Endothelial cell of umbilical vein (primary cell): ENCODE measurements at places on chromosomes 13 and 19. TPM values are rescaled to one million over a fixed set of nuclear protein-coding genes. Genes with fewer than 3 reads are reported as not detected.

DNA sequence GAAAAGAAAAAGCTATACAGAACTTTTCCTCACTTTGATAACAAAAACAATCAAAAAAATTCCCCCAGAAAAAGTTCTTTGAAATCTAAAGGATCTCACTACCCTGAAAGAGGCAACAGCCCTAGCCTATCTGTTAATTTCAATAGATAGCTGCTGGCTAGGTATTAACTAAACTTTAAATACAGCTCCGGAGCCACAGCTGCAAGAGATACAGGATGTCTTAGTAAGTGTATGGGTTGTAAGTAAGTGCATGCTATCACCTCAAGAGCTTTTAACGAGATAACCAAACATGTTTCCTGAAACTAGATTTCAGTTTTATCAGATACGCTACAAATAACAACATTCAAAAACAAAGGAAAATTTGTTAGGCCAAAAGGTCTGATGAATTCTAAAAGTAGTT is 148.4 kb downstream of the KLF12 start:
- DNase-seq = peak; percentile 13

DNA sequence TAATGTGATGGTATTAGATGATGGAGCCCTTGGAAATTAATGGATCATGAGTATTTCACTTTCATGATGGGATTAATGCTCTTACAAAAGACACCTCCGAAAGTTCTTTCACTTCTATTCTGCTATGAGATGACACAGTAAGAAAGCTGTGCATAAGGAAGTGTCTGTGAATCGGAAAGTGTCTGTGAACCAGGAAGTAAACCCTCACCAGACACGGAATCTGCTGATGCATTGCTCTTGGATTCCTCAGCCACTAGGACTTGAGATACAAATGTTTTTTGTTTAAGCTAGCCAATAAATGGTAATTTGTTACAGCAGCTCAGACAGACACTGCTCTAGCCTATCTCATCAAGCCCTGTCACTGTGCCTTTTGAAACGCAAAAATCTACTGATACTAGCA is 440.4 kb upstream of the PRR20A start:
- DNase-seq = no peak

DNA sequence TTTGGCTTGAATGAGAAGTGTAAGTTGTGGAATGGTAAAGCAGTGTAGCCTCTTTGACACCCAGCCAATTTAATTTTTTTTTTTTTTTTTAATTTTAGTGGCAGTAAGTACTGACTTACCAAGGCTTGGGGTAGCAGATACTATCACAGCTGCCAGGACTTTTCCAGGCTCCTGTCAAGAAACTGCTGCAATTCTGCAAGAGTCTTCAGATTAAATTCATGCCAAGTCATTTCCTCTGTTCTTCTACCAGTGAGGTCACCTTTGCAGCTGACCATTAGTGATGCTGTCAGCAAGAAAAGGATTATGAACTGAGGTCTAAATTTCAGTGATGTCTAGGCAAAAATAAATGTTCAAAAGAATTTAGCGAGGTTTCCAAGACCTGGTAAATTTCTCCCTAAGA is 91.2 kb downstream of the GGACT start:
- peak; percentile 33 for DNase-seq

GRCh38 chr13:111872475-111873150 is 194.3 kb upstream of the SOX1 start:
- no peak for DNase-seq

Gene GJB6
- not detected in 2 replicates for polyA plus RNA-seq

GRCh38 chr19:48815870-48816501 is 5.2 kb upstream of the BCAT2 start:
- no peak for DNase-seq

GRCh38 chr13:53560556-53560955 is 531.9 kb downstream of the OLFM4 start:
- DNase-seq = no peak

DNA sequence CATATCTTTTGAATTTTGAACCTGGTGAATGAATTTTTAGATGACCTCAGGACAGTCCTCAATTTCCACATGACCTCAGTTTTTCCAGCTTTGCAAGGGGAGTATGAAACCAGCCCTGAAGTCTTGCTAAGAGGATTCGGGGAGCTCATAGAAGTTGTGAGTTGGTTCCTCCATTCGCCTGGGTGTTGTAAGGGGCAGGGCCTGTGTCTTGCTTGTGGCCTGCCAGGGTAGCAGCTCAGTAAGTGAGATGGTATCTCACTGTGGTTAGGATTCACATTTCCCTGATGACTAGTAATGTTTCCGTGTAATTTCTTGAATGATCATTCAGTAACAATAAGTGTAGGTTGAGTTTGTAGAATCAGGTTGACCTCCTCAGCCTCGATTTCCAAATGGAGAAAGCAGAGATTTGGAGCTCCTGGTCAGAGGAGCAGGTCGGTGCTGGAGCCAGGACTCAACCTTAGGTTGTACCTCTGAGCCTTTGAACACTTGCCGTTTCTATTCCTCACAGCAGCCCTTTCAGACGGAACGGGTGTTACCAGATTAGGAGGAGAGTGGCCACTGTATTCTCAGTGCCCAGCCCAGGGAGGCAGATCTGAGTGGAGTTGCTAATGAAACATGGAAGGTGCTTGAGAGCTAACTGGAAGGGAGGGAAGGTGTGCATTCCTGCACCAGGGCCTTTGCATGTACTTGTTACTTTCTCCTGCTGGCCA is 14.6 kb downstream of the NACC1 start:
- DNase-seq = no peak

Gene HCST
- not detected in 2 replicates for polyA plus RNA-seq

Gene CYSLTR2
- 0.05 and 0.10 TPM in 2 replicates for polyA plus RNA-seq

Gene KCNJ14
- polyA plus RNA-seq = 0.26 and 0.32 TPM in 2 replicates

Gene GIPR
- not detected in 2 replicates for polyA plus RNA-seq

Gene RFPL4A
- polyA plus RNA-seq = not detected in 2 replicates

- no peak for DNase-seq
Measured at GRCh38 chr19:53960187-53960586, 2.5 kb upstream of the CACNG8 start.

Gene LILRA2
- polyA plus RNA-seq = not detected in 2 replicates

DNA sequence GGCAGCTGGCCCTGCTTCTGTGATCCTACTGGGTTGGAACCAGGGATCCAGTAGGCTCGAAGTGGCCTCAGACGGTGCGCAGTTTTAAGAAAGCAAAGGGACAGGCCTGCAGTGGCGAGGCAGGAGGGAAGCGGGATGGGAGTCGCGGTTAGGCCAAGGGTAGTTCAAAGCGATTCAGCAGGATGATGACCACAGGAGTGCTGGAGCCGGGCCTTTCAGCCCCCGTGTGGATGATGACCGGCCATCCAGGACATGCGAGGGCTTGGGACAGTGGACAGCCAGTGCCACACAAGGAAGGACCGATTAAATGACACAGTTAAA is 854 bp downstream of the RNASEH2B start:
- peak; percentile 42 for DNase-seq

DNA sequence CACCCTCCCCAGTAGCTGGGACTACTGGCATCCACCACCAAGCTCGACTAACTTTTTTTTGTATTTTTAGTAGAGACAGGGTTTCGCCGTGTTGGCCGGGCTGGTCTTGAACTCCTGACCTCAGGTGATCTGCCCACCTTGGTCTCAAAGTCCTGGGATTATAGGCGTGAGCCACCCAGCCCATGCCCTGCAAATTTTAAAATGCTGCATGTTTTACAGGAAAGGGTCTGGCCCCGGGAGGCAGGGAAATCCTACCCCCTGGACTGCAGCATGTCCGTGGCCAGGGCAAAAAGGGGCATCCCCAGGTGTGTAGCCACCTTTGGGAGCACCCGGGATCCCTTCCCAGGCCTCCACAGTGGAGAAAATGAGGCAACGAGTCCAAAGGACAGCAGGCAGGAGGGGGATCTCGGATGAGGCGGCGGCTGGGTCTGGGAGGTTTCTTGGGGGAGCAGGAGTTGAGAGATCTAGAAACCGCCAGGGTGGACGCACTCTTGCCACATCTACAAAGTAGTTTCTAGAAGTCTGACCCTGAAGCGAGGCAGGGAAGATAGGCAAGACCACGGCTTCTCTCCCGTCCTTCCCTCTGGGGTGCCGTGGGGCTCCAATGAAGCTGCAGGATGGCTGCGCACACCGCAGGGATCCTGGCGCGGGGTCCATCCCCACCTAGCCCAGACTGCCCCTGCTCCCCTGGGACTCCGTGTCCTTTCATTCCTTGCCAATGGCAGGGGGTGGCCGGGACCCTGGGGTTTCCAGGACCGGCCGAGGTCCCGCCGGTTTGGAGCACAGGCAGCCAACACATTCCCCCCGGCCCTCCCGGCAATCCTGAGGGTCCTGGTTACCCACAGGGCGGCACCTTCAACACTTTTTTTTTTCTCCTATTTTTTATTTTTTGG is 21.3 kb upstream of the ZBTB7A start:
- DNase-seq = no peak

Gene CCDC9
- 4.6 and 6.0 TPM in 2 replicates for polyA plus RNA-seq

Gene NLRP4
- polyA plus RNA-seq = not detected in 2 replicates

DNA sequence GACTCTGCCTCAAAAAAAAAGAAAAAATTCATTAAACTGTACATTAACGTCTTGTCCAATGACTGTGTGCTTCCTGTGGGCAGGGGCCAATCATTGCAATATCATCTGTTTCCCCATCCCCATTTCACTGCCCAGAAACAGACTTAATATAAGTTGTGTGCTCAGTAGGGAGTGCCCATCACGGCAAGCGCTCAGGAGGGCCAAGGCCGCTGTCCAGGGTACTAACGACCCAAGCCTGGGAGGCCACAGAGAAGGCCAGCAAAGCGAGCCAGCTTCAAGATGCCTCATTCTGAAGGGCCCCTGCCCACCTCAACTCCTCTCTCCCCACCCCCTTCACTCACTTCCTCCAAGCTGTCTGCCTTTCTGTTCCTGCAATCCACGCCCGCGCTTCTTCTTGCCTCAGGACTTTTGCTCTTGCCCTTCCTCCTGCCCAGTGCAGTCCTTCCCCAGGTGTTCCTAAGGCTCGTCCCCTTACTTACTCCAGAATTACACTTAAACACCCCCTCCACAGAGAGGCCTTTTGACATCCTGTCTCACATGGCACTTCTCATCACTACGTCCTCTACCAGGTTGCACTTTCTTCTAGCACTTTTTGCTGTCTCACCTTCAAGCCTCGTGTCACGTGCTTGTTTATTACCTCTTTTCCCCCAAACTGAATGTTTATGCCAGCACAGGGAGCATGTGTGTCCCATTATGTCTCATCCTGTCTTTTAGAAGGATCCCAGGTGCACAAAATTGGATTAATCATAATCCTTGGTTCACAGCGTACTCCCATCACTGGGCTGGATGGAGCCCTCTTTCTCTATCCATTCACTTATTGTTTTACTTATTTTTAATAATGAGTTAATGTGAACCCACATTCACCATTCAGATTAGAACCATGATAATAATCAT is 11.3 kb upstream of the POU2F2 start:
- DNase-seq = peak; percentile 34

Gene SAFB2
- 24.6 and 31.5 TPM in 2 replicates for polyA plus RNA-seq

DNA sequence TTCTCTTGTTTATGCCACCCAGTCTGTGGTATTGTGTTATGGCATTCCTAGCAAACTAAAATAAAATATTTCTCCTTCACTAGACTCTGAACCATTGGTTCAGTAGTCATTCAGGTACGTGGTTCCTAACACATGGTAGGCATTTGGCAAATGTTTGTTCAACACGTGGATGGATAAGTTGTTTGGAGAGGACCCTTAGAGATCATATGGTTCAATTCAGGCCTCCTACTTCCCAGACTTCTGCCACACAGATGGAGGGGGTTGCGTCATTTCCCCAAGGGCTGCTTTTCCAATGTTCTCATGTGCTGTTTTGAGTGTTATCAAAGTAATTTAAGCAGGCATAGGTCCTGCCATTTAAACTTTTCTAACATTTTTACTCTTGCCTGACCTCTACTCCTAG is 6.7 kb downstream of the CXCL17 start:
- DNase-seq = no peak

GRCh38 chr13:32021785-32022184 is 9.8 kb upstream of the FRY start:
- no peak for DNase-seq

DNA sequence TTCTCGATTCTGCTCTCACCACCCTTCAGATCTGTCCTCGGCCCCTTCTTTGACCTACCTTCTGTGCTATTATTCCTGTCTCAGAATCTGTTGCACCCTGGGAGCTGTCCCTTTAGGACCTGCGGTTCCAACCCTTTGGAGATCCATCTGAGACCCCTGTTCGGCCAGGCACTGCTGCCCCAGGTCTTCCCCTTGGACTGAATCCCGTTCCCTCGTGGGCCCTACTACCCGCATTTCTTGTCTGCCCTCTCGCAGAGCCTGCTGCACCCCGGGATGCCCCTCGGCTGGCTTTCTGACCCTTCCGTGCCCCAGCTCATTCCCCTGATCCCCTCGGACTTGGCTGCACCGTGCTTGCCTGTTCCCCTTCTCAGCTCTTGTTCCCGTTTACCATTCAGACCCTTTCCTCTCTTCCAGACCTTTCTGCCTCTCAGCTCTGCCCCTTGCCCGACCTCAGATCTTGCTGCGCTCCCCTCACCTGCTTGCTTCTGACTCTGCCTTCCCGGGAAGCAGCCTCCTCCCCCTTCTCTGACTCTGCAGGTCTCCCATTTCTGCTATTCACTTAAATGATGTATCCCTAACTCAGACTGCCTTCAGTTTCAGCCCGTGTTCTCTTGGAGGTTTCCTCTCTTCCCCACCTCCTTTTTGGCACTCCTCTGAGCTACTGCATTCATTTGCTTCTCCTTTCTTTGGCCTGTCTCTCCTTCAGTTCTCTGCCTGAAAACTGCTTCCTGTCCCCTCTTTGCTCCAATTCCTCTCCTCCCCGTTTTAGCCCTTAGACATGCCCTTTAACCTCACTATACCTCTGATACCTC is 1.1 kb downstream of the ARHGAP35 start:
- peak; percentile 33 for DNase-seq

- DNase-seq = peak; percentile 62
Measured at GRCh38 chr13:110307767-110308655, 927 bp downstream of the COL4A2 start.

Gene IFT88
- 1.6 and 2.4 TPM in 2 replicates for polyA plus RNA-seq

DNA sequence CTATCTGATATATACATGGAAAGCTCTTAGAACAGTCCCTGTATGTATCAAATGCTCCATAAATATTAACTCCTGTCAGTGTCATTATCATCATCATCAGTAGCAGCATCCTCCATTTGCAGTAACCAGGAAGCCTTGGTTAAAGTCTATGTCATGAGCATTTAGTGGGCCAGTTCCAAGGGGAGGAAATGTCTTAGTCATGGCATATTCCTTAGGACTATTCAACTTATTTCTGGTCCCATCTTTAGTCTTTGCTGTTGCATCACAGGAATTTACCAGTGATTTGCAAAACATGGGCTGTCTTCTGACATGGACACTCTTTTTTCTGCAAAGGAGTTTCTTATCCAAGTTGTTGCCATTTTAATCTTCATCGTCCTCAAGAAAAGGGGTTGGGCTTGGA is 98.4 kb downstream of the WDFY2 start:
- DNase-seq = no peak

DNA sequence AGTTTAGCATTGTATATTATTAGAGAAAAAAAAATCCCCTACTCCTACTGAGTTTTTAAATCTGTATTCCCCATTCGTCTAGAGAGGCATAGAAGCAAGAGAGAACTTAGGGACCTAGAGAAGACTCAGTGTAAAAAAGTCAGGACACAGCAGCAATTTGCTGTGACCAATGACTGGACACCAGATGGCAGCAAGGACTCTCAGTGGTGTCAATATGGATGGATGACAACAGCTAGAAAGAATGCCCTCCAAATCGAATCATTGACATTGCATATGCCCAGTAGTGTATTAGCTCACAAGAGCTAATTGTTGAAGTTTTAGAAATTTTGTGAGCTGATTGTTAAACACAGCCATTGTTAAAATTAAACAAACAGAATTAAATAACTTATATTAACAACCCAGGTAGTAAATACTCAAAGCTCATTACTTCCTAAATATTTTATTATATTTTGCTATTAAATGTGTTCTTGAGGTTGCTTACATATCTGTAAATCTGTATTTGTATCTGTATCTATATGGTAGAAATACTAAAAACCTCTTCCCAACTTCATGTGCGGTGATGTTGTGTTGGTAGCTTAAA is 43.9 kb downstream of the SIAH3 start:
- DNase-seq = peak; percentile 63

Gene CDC42EP5
- 37.3 and 48.3 TPM in 2 replicates for polyA plus RNA-seq
